Chondrocyte (in vitro differentiated cells): ENCODE measurements at places on chromosomes 13 and 19. TPM values are rescaled to one million over a fixed set of nuclear protein-coding genes. Genes with fewer than 3 reads are reported as not detected.

INSR gene
- 19.5 to 32.5 TPM (median 30.9 TPM) in 3 replicates for total RNA-seq

FBXO17 gene
- 40.2 to 44.9 TPM (median 40.6 TPM) in 3 replicates for total RNA-seq

GRCh38 chr13:99827011-99827772 is 144.4 kb downstream of the ZIC5 start:
- no peak for DNase-seq

TEX26 gene
- total RNA-seq = not detected in 3 replicates

GRCh38 chr13:35600137-35600536 is 123.6 kb upstream of the MAB21L1 start:
- DNase-seq = no peak

DNA sequence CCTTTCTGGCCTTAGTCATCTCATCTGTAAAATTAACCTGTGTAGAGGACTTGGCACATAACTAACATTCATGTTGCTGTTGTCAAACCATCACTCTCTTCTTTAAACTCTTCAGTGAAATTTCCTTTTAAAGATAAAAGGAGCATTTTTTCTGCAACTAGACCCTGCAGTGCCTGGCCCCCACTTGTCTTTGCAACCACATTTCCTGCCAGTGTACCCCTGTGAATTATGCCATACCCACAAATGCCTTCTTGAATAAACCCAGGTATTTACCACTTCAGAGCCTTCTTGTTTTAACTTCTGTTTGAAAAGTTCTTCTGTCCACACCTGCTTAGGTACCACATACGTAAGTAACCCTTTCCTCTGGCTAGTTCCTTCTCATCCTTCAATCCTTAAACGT is 118.8 kb downstream of the CDK8 start:
- DNase-seq = no peak

GRCh38 chr19:45981350-45981749 is 7.7 kb upstream of the NOVA2 start:
- DNase-seq = no peak

DNA sequence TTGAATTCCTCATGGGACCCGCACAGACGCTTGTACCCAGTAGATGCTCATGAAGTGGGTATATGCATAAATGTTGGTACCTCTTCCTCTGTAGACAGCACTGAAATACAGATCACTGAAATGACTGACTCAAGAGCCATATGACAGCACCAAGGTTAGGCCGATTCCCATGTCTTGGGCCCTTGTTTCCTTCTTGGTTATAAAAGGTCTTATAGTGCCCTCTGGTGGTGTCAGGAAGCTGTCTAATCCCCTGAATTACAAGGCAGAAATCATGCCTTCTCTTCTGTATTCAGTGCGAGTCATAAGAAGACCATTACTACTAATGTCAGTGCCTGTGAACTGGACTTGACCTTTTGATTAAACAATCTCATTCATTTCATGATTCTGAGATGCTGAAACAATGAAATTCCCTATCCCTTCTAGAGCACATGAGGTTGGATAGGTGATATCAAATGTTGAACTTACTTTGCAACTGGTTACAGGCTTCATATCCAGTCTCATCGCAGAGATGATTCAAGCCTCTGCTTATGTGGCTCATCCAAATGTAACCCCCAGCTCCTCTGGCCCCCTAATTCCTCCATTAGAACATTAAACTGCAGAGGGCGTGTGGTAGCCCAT is 59.7 kb downstream of the SPATA13 start:
- no peak for DNase-seq

GRCh38 chr13:48230541-48230940 is 2.5 kb upstream of the ITM2B start:
- no peak for DNase-seq

- no peak for DNase-seq
Measured at GRCh38 chr19:39582891-39583625, 19.3 kb upstream of the LGALS13 start.

DIAPH3 gene
- total RNA-seq = 20.7 to 24.1 TPM (median 23.7 TPM) in 3 replicates

BCL3 gene
- total RNA-seq = 9.2 to 14.9 TPM (median 11.8 TPM) in 3 replicates

OR7C1 gene
- total RNA-seq = not detected in 3 replicates

DNA sequence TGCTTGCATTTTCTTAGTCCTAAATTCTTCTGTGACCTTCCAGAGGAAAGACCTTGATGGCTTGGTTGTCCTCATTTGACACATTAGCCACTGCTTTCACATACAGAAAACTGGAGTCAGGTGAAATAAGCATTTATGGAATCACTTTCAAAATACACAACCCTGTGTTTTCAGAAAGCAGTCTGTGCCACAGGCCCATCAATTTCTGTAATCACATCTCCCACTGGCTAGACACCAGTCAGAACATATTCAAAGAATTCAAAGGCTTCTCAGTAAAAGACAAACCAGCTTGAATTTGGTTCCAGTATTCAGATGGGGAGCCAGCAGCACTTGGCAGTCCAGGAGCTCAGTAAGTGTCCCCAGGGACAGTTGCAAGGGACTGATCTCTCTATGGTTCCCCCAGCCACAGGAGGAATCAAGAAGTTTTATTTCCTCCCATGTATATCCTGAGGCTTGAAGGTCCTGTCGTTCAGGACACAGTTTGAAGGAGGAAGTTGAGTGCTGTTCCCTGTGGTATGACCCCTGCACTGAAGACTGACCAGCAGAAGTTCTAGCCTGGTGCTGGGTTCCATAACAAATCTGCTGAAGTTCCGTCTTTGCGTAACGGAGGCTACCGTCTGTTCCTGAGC is 214.3 kb downstream of the FOXO1 start:
- DNase-seq = no peak

GRCh38 chr13:51539887-51540286 is 44.4 kb upstream of the WDFY2 start:
- DNase-seq = no peak

DNA sequence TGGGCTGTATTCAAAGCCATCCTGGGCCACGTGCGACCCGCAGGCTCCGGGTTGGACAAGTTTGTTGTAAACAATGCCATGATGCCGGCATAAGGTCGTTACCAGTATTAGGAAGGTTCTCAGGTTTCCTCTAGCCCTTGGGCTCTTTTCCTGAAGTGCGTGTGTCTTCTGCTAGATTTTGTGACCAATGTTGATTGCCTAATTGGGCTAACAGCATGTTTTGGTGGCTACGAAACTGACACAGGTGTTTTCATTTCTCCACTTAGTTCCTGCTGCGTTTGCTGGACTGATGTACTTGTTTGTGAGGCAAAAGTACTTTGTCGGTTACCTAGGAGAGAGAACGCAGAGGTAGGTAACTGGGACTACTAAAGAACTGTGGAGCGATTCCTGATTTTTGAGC is 20.3 kb downstream of the ALOX5AP start:
- DNase-seq = no peak

IFNL1 gene
- not detected in 3 replicates for total RNA-seq

DNA sequence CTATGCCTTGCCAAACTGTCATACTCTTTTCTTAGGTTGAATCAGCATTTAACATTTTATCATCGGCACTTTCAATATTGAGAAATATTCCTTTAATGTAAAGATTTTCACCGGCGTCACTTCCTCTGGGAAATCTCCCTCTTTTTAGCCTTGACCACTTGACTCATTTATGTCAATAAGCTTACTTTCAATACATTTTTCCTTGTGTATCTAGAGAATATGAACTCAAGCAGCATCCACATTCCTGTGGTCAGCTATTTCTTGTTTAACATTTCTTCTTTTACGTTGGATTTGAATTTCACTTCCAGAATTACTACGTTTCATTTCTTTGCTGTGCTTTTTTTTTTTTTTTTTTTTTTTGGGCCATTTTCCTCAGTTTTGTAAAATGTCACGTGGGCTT is 271.2 kb upstream of the HTR2A start:
- no peak for DNase-seq

- DNase-seq = no peak
Measured at GRCh38 chr19:3275583-3276340, 51.3 kb downstream of the CELF5 start.

- peak; percentile 91 for DNase-seq
Measured at GRCh38 chr19:54448040-54448773, 792 bp upstream of the LENG8 start.

FEM1A gene
- total RNA-seq = 11.1 to 12.3 TPM (median 11.4 TPM) in 3 replicates

DNA sequence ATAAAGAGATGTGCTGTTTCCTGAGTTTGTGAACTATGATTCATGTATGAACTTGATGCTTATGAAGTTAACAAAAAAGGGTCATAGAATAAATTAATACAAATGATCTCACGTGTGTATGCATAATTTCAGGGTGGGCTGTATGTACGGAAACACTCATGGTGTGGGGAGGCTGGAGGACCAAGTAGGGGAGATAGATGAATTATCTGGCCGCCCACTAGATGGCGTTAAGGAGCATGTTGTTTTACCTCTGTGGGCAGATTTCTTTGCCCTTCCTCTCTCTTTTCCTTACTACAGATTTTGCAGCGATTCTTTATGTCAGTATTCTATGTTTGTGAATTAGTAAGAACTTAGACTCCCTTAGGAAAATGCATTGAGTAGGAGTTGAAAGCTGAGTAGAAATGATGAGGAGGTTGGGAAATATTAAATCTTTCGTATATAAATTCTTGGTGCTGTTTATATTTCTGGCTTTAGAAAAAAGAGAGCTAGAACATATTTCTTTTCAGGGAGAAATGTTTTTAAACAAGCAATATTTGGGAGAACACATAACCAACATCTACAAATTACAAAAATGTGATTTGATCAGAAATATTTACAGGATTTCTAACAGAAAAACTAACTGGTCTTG is 47.4 kb upstream of the TMTC4 start:
- DNase-seq = no peak

DNA sequence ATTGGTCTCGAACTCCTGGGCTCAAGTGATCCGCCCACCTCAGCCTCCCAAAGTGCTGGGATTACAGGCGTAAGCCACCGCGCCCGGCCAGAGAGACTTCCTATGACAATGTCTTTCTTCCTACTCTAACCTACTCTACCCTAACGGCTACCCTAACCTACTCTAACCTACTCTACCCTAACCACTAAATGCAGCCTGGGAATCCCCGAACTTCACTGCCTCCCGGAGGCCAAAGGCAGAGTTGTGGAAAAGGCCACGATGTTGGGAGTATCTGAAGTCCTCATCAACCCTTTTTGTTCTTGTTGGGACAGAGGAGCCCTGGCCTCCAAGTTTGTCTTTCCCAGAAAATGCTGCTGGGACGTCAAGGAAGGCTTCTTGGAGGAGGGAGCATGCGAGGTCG is 967 bp upstream of the NR2C2AP start:
- DNase-seq = no peak

DNA sequence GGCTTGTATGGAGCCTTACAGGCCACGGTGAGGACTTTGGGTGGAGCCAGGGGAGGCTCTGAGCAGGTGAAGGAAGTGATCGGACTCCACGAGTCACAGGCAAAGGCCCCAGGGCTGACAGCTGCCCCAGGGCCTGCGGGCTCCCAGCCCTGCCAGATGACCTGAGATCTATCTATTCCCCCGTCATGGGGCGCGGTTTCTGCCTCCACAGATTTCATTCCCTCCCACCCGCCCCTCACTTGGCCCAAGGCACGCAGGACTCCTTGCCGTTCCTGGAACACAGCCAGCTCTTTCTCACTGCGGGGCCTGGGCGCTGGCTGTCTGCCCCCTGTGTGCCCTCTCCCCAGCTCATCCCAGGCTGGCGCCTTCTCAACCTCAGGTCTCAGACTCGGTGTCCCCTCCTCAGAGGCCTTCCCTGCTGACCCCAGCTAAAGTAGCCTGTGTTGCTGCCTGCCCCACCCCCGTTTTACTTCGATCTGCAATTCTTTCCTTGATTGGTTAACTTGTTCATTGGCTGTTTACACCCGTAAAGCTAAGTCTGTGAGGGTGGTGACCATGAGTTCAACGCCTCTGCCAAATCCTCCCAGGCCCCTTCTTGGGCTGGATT is 13.9 kb upstream of the PAK4 start:
- no peak for DNase-seq

- no peak for DNase-seq
Measured at GRCh38 chr13:44303681-44304432, 69.8 kb upstream of the SERP2 start.

SPHK2 gene
- 18.6 to 26.5 TPM (median 20.7 TPM) in 3 replicates for total RNA-seq

DNA sequence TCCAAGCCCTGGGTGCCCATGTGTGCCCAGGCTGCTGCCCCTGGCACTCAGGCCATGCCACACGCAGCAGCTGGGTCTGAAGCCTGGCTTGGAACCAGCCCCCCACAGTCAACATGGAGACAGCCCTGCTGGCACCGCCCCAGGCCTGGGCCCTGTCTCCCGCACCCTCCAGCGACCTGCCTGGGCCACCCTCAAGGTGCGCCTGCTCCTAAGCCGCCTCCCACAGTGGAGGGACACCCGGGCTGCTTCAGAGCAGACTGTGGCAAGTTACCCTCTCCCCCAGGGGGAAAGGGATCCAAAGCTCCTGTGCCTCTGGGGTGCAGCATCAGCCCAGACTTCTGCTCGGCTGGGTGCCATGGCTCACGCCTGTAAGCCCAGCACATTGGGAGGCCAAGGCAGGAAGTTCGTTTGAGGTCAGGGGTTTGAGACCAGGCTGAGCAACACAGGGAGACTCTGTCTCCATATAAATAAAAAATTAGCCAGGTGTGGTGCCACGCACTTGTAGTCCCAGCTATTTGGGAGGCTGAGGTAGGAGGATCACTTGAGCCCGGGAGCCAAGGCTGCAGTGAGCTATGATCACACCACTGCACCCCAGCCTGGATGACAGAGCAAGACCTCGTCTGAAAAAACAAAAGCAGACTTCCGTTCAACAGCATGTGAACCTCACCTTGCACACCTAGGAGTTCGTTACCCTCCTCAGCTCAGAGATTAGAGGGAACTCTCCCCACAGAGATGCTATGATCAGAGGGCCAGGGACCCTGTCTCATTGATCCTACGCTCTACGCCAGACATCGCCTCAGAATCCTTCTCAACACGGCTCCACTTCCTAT is 15.6 kb downstream of the ELL start:
- DNase-seq = no peak

DNA sequence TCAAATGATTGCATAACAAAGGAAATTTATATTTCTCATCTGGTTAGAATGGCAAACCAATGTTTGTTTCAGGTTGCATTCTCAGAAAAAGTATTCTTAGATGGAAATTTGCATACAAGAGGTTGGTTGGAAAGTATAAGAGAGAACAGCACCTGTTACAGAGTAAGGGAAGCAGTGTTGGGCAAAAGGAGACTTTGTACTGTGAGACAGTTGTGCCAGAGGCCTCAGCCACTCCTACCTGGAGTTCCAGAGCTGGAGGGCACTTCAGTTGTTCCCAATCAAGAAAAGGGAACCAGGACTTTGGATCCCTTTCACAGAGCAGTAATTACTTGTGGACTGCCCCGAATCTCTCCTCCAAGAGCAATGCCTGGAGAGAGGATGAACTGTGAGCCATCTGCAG is 81.8 kb downstream of the SPRY2 start:
- DNase-seq = no peak

GRCh38 chr19:18802354-18802753 is 11.2 kb upstream of the COMP start:
- no peak for DNase-seq

DNA sequence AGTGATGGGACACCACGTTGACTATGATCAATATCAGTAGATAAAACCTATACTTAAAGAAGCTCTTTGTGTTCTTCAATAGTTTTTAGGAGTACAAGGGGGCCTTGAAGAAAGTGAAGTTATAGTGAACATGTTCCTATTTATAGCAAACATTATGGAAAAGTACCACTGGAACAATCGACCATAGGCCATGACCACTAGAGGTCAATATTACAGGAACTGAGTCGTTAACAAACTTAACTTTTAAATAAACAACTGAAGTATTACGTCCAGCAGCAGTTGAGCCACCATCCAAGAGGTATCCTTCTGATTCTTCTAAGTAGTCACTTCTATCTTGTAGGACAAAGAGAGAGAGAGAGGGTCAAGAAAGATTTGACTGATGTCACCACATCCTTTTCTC is 391.0 kb upstream of the SLITRK5 start:
- DNase-seq = no peak

CYP2A6 gene
- not detected in 3 replicates for total RNA-seq

C13orf46 gene
- total RNA-seq = 1.7 to 2.2 TPM (median 2.0 TPM) in 3 replicates
